ENCODE measurements at places on chromosomes 6 and 20.

DNA sequence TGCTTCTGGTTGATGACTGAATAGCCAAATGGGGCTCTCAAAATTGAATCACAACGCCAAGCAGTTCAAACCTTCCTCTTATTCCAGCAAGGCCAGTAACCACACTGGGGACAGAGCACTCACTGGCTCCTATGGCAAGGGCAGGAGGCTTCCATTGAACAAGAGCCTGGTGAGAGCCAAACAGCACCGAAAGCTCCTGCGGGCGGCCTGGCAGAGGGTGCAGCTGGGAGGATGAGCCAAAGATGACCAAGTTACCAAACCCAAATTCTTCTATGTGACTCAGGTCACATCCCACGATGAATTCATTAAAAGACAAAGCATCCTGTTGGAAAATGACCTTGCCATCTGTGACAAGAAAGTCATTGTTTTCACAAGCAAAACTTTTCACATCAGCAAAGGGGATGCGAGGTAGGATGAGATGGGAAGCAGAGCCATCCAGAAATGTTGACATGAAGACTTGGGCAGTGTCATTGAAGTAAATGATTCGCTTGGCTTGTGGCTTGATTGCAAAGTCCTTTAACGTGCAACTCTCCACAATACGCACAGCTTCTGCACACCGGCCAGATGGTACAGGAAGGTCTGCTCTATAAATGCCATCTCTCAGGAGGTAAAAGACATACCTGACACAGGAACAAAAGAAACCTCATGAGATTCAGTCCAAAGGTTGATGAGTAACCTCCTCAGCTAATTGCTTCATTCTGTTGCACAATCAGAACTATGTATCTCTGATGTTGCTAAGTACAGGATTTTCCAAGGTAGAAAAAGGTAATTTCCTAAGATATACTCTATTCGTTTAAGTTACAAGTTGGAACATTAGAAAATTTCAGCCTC lies 36.3 kb downstream of the ROS1 start:
- DNase-seq: no peak

GRCh38 chr6:154433477-154434241 lies 76.8 kb downstream of the CNKSR3 start:
- DNase-seq: no peak

DNA sequence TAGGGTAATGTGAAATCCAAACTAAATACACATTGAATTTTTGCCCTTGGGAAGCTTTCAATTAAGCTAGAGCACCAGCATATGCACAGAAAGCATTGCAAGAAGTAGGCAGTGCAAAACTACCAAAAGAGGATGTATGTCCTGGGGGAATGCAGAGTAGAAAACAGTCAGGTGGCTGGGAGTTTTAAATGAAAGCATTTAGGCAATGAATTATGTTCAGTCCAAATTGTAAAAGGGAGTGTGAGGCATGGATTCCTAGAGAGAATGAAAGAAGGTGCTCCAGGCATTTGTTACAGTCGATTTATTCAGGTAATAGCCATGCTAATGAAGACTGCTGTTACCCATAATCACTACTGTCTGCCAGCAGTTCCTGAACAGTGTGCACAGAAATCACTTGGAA lies 604.1 kb upstream of the POU3F2 start:
- no peak for DNase-seq

- DNase-seq: no peak
Observed at GRCh38 chr6:89539779-89540178, 98.8 kb downstream of the LYRM2 start.

DNA sequence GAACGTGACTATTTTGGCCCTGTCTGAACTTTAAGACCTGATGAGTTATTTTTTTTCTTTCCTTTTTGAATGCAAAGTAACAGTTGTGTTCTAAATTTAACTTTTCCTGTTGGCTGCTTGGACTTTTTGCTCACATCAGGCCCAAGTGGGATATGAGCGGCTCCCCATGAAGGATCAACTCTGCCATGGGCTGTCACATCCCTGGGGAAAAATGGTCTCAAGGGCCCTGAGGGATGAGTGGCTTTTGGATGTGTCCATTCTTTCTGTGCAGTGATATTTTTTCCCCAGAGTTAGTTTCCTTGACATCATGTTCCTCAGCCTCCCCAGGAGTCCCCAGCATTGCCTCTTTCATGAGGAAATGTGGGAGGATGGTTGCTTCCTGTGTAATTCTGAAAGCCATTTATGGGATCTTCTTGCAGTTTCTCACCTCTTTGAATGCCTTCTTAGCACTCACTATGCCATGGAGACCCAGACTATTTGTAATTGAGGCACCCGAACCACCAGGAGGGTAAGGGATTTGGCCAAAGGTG lies 92.5 kb downstream of the SLC24A3 start:
- DNase-seq: no peak

DNA sequence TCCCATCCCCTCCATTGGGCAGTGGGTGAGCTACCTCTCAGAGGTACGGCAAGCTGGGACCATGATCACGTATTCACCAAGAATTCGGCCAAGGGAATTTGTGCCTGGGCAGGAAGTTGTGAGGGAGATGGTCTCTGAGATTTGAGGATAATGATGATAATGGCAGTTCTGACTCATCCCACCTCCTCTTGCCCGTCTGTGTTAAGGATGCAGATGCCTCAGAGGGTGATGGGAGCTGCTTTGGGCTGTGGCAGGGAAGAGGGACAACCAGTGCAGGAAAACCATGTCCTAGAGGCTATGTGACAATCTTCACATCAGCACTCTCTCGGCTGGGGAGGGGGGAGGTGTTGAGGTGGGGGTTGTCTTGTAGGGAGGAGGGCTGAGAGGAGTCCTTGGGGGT lies 4.3 kb downstream of the TGM6 start:
- no peak for DNase-seq

- DNase-seq: no peak
Observed at GRCh38 chr6:34671801-34672656, 24.5 kb downstream of the ILRUN start.

- no peak for DNase-seq
Observed at GRCh38 chr6:96862560-96862959, 25.3 kb upstream of the GPR63 start.

- DNase-seq: no peak
Observed at GRCh38 chr6:1695546-1696462, 86.1 kb downstream of the FOXC1 start.

DNA sequence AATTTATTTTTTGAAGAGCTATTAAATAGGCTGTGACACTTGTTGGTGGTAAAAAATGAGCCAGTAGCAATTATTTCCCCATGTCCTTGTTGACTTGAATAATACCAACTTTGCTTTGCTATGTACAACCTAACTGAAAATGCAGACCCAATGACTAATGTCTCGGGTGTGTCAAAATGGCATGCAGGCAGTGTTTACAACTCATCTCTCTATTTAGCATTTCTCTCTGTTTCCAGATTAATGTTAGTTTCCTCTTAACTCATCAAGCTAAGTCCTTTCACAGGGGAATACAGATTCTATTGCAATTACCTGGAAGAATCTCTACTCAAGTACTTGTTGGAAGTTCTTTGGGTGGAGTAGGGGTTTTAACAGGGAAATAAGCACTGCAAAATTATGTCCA lies 504.4 kb downstream of the BCKDHB start:
- no peak for DNase-seq

DNA sequence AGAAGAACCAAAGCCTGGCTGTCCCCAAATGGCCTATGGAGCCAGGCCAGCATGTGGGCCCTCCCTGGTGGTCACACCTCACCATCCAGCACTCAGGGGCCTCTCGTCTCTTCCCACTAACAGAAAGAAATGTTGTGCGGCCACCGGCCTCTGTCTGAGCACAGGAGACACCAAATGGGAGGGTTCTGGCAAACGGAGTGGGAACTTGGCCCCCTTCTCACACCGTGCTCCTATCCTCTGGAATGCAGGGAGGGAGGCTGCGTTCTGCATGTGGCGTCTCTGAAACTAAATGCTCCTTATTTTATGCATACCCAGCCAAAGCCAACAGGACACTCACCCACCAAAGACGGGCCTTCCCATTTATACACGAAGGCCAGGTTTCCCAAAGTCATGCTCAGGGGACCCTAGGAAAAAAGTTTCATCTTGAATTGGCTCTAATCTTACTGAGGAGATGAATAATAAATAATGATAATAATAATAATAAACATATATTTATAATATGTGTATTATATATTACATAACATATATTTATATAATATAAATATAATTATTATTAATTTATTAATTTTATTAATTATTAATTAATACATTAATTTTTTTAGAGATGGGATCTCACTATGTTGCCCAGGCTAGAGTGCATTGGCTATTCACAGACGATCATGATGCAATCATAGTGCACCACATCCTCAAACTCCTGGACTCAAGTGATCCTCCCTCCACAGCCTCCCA lies 102.4 kb downstream of the FOXF2 start:
- no peak for DNase-seq
